ENCODE measurements at places on chromosomes 1 and 21. TPM values are rescaled to one million over a fixed set of nuclear protein-coding genes. Genes with fewer than 3 reads are reported as not detected.

SGIP1 gene
- total RNA-seq = not detected

FTCD gene
- total RNA-seq = not detected

FHAD1 gene
- total RNA-seq = 0.42 TPM

HSD3B2 gene
- not detected for total RNA-seq

PRR9 gene
- not detected for total RNA-seq

HSPB7 gene
- not detected for total RNA-seq

PLD5 gene
- not detected for total RNA-seq

LCE6A gene
- not detected for total RNA-seq

CFHR2 gene
- total RNA-seq = not detected

BARHL2 gene
- total RNA-seq = not detected

LCE2A gene
- not detected for total RNA-seq

C1QB gene
- not detected for total RNA-seq

USP25 gene
- total RNA-seq = 35.6 TPM

KRTAP19-3 gene
- not detected for total RNA-seq

TLCD4 gene
- total RNA-seq = not detected

ZZZ3 gene
- total RNA-seq = 61.1 TPM

LAX1 gene
- 7.2 TPM for total RNA-seq

IL20 gene
- not detected for total RNA-seq

TMEM269 gene
- total RNA-seq = 0.55 TPM

AK4 gene
- total RNA-seq = 24.4 TPM

GIPC2 gene
- not detected for total RNA-seq

SLC6A17 gene
- total RNA-seq = not detected

KISS1 gene
- not detected for total RNA-seq

FAAH gene
- 4.1 TPM for total RNA-seq

RNU1-4 gene
- total RNA-seq = 3,879 TPM

SPRR2A gene
- not detected for total RNA-seq

LRRIQ3 gene
- 1.5 TPM for total RNA-seq

GJC2 gene
- total RNA-seq = 2.2 TPM

TBX19 gene
- 3.7 TPM for total RNA-seq

MAD2L2 gene
- total RNA-seq = 153 TPM

CFAP141 gene
- not detected for total RNA-seq

RHD gene
- not detected for total RNA-seq

SHE gene
- not detected for total RNA-seq

SPRR5 gene
- total RNA-seq = not detected

All from natural killer cell treated with Interleukin-12 subunit alpha and Interleukin-12 subunit beta and Interleukin-15 and Interleukin-18, amount 100 ng/mL, for 72 hours (primary cell).